ENCODE measurements at places on chromosomes 5 and 9.
A peak's percentile ranks its signal among the peaks of the same experiment; 100 is the strongest.

- no peak for DNase-seq
Measured at GRCh38 chr9:122216138-122216797, 12.5 kb downstream of the LHX6 start.

GRCh38 chr9:136854113-136854841 is 2.1 kb downstream of the MAMDC4 start:
- DNase-seq, result no peak

DNA sequence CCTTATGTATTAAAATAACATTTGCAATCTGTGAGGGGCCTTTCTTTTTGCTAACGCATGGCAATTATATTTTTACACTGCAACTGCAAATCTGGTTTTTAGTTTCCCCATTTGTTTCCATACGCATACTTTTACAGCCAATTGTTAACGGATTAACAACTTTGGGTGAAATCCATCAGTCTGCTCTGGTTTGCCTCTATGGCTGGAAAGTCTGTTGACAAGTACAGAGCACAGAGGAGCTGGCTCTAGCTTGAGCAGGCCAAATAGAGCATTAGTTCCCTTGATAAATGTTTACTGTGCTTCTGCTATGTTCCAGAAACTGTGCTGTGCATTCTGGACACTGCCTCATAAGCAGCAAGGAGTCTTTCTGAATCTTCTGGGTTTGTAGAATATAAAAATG is 400.4 kb upstream of the KIF2A start:
- no peak for DNase-seq

DNA sequence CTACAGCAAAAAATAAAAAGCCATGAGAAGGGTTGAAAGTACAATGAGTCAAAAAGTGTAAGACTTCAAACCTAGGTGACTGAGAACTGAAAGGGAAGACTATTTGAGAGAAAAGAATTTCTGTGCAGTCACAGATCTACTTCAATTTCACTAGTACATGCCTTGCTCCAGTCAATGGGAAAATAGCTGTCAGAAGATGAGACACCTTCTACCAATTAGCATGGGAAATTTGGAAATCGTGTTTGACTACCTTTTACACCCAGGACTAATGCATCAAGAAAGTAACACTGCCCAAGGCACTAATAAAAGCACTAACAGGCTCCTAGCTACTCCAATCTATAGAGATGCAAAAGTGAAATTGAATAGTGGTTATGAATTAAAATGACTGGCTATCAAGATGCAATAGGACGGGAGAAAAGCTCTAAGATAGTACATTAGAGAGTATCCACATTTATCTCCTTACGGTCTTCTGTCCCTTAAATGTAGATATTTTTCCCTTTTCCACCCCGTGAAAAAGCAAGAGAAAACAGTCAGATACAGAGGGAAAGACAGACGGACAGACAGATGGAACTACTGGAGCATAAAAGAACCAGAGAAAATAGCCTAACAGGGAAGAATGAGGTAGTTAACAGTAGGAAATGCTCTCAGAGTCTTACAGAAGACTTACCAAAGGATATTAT is 15.2 kb downstream of the ERP44 start:
- DNase-seq, result no peak

DNA sequence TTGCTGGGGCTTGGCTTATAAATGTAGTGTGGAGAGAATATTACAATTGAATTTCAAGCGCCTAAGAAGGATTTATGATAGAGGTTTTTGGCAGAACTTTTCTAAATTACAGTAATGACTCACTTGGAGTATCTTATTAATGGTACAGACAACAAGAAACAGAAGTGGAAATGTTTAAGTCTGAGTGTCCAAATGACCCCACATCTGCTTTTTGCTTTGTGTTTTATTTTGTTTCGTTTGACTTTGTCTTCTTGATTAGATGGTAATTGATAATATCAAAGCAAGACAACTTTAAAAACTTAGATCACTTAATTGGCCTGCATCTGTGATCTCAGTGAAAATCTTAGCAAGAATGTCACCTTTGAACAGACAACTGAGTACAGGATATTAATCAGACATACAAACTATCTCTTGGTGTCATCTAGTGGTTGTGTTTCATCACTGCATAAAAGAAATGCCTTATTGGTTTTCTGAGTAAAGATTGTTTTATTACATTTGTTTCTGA is 577.4 kb downstream of the ISL1 start:
- DNase-seq, result no peak

DNA sequence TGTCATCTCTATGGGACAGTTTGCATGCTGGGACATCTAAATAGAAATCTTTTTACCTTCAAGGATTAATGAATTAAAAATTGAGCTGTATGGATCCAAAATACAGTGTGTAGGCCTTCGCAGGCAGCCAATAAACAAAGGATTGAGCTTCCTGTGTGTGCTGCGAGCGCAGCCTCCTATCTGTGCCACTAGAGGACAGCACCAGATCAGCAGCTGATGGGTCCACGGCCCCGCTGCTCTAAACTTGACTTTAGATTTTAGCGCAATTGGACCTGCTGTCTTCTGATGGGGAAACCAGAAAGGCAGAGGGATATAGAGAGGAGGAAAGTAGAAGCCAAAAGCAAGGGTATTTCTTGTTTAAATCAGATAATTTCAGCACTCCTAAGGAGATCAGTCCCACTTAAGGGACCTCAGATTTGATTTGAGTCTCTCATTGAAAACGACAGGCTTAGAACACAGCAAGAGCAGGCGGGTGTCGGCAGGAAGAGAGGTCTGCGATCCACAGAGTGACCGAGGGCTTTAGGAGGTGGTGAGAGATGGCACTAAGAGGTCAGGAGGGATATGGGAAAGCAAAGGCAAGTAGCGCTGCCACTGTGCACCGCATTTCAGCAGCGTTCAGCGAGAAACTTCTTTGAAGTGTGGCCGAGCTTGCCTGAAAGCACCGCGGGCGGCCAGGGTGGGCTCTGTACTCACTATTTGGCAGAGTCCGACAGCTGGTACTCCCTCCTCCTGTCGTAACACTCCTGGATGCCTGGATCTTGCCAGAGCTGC is 214.3 kb downstream of the GNA14 start:
- DNase-seq, result peak; percentile 64

GRCh38 chr5:74371621-74372020 is 268.9 kb downstream of the ENC1 start:
- no peak for DNase-seq

DNA sequence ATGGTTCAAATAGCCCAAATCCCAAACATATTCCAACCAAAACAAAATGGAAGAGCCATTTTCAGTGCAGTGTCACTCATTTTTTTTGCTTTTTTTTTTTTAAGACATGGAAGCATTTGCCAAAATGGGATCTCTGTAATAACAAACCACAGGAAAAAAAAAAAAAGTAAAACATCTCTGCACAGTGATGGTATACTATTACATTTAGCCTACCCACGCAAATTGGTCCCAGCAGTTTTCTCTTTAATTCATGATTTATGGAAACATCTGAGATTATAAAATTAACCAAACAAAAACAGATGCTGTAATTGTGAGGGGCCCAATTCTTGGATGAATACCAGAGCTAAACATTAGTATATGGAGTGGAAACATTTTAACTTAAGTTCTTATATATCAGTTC is 566.6 kb downstream of the ZNF608 start:
- no peak for DNase-seq

DNA sequence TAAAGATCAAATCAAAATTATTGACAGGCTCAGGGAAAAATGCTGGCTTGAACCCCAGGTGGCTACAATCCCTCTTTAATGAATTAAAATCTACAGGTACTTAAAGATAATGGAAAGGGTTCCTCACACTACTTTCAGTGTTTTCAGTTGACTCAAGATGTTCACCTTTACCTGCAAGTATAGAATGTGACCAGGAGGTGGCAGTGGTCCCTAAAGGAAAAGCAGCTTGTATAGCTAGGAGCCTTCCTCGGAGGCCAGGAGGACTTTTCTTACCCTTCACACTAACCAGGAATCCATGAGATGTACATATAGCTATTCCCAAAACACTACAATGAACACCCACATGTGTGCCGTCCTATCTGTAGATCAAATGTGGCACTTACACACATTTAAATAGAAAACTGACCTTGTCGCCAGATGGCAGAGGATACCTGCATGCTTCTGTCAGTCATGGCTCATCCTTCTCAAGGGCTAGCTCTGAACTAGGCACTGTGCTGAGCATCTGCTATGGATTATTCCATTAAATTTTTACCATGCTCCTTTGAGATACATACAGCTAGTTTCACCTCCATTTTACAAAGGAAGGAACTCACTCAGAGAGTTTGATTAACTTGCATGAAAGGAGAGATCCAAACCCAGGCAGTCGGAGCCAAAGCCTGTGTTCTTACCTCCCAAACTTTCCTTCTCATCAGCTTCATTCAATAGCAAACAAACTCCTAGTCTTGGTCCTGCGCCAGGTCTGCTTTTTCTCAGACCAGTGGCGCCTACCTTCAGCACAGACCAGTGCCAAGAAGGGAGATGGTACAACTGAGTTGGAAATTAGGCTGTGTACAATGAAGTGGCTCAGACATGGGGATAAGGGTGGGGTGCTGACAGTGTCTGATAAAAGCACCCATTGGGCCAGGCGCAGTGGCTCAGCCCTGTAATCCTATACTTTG is 24.5 kb downstream of the C9orf152 start:
- peak; percentile 73 for DNase-seq

DNA sequence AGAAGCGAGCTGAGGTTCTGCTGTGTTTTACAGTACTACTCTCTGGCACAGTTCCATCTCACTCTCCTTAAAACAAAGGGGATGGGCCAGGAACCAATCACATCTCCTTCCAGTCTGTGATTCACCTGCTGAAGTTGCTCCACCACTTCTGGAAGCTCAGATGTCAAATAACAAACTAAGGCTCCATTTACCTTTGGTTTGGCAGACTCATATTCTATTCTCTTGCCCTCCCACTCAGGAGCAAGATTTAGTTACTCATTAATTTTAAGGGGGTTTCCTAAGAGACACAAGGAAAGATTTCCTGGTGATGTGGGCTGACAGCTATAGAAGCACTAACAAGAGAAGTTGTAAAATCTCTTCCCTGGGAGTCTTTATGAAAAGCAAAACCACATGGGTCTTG is 37.8 kb upstream of the KIF2A start:
- DNase-seq, result no peak

Measured in activated naive CD4-positive, alpha-beta T cell treated with anti-CD3 and anti-CD28 coated beads, Interleukin-2, amount 10 ng/mL, durations not matched to agents 7 days and 5 days (primary cell).